ENCODE measurements at places on chromosomes 4 and X. TPM values are rescaled to one million over a fixed set of nuclear protein-coding genes. Genes with fewer than 3 reads are reported as not detected.

TEX11 gene
- total RNA-seq: not detected

POLN gene
- total RNA-seq: 2.2 TPM

- H3K4me1 ChIP-seq: no peaks in the 10 kb centered on the region
- no peaks in the 10 kb centered on the region for H3K36me3 ChIP-seq
- DNase-seq: no peak
- no peaks in the 10 kb centered on the region for H3K27me3 ChIP-seq
Measured at GRCh38 chrX:31845003-31845402, 773.2 kb upstream of the FTHL17 start.

DNA sequence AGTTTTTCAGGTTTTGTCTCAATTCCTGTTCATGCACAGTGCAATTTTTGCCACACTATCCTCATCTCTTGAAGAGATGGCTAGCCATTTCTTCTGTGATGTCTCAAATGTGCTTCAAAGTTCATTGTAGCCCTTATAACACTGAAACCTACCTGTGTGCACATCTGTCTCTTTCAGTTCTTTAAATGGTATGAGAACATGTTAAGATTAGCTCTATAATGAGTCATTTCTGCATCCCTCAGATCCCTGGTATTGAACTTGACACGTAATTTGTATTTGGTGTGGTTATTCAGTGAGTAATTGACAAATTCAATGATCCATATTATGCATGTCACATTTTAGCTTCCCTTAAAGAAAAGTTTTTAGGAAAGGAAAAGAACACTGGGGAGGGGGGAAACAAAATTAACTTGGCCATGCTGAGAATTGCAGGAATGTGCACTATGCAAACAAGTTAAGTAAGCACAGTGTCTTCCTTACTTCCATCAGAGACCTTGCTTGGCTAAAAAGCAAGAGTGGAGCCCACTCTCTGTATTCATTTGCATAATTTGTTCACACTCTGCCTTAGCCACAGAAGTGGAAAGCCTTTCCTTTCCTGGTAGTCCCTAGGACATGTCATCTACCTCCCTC lies 659.8 kb upstream of the MAGEB2 start:
- no peak for DNase-seq
- H3K27me3 ChIP-seq: no peaks in the 10 kb centered on the region
- H3K4me1 ChIP-seq: peaks cover 6% of the 10 kb centered on the region
- no peak overlapping the region for H3K4me3 ChIP-seq
- H3K27ac ChIP-seq: no peak overlapping the region

Data from HFFc6 (cell line).